ENCODE measurements at places on chromosomes 13 and 19. TPM values are rescaled to one million over a fixed set of nuclear protein-coding genes. Genes with fewer than 3 reads are reported as not detected.

Gene ZNF426
- total RNA-seq, result 5.7 TPM

Gene CEACAM7
- total RNA-seq, result not detected

Gene PRTN3
- total RNA-seq, result not detected

Gene PCDH20
- total RNA-seq, result not detected

Gene RXFP2
- not detected for total RNA-seq

Gene FOXA3
- not detected for total RNA-seq

Gene SYCN
- not detected for total RNA-seq

Gene CRX
- not detected for total RNA-seq

Gene TMEM205
- 103 TPM for total RNA-seq

Gene ZNF441
- total RNA-seq, result 15.8 TPM

Gene TEX26
- total RNA-seq, result not detected

Gene SHISA7
- not detected for total RNA-seq

Gene MIDN
- total RNA-seq, result 21.4 TPM

Gene DCUN1D2
- total RNA-seq, result 26.2 TPM

Gene CAPN12
- total RNA-seq, result not detected
